ENCODE measurements at places on chromosomes 1 and 21. TPM values are rescaled to one million over a fixed set of nuclear protein-coding genes. Genes with fewer than 3 reads are reported as not detected.

Gene SPATA21
- 0.31 TPM for total RNA-seq

Gene KIRREL1
- total RNA-seq: 28.8 TPM

Gene FCRL1
- total RNA-seq: not detected

Gene CRNN
- total RNA-seq: not detected

Gene HTR1D
- total RNA-seq: 0.31 TPM

Gene ASCL5
- not detected for total RNA-seq

Gene LEMD1
- total RNA-seq: 11.0 TPM

Gene NFIA
- 84.5 TPM for total RNA-seq

Gene TBX15
- total RNA-seq: 0.31 TPM

Gene ALX3
- total RNA-seq: not detected

Gene TNNT2
- total RNA-seq: not detected

Gene LCE1E
- total RNA-seq: not detected

Gene SIKE1
- total RNA-seq: 93.0 TPM

Gene EPHB2
- total RNA-seq: 57.6 TPM

Gene OR6Y1
- total RNA-seq: not detected

Gene AVPR1B
- total RNA-seq: not detected

Gene RAD54L
- total RNA-seq: 1.9 TPM

Gene AMPD1
- total RNA-seq: not detected

Gene CELA2B
- total RNA-seq: not detected

Gene PGLYRP4
- total RNA-seq: not detected

Gene F13B
- not detected for total RNA-seq

Gene SPRR5
- total RNA-seq: not detected

Gene UQCRHL
- total RNA-seq: 1.9 TPM

Gene TTC22
- total RNA-seq: not detected

Data from parietal lobe (tissue), 2 donors.